Activated gamma-delta T cell treated with anti-CD3 and anti-CD28 coated beads, Interleukin-2, amount 50 U/mL, for 16 hours (primary cell): ENCODE measurements at places on chromosomes 12 and 14.

- no peak for DNase-seq
These were observed 7.8 kb downstream of the PITPNM2 start for GRCh38 chr12:123142921-123143735.

GRCh38 chr12:109529691-109530640 lies 43.3 kb downstream of the MMAB start:
- DNase-seq: no peak

GRCh38 chr14:67370830-67371229 lies 10.7 kb downstream of the EIF2S1 start:
- no peak for DNase-seq

DNA sequence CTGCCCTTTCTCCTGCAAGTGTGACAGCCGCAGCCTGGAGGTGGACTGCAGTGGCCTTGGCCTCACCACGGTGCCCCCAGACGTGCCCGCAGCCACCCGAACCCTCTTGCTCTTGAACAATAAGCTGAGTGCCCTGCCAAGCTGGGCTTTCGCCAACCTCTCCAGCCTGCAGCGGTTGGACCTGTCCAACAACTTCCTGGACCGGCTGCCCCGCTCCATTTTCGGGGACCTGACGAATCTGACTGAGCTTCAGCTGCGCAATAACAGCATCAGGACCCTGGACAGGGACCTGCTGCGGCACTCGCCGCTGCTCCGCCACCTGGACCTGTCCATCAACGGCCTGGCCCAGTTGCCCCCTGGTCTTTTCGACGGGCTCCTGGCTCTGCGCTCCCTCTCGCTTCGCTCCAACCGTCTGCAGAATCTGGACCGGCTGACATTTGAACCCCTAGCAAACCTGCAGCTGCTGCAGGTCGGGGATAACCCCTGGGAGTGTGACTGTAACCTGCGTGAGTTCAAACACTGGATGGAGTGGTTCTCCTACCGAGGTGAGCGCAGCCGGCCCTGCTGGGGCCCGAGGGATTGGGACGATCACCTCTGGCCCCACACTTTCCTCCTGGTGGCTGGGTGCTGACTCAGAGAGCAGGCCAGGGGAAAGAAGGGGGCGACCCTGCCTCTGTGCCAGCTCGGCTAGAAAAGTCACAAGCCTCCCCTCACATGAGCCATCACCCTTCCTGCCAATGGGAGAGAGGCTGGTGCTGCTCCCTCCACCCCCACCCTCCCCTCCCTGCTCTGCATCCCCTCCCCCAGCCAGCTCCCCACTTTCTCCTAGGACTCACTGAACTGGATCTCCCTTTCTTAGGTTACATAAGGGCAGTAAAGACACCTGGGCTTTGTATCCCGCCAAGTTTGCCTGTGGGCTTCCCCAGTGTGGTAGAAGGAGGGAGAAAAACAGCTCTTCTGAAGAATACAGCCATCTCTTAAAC lies 10.9 kb downstream of the LRTM2 start:
- DNase-seq: no peak

GRCh38 chr12:77167801-77168200 lies 102.4 kb upstream of the E2F7 start:
- DNase-seq: no peak
